ENCODE measurements at places on chromosomes 1 and 21.

GRCh38 chr21:17585875-17586450, 26.7 kb downstream of the BTG3 start:
- DNase-seq = peak; percentile 66

DNA sequence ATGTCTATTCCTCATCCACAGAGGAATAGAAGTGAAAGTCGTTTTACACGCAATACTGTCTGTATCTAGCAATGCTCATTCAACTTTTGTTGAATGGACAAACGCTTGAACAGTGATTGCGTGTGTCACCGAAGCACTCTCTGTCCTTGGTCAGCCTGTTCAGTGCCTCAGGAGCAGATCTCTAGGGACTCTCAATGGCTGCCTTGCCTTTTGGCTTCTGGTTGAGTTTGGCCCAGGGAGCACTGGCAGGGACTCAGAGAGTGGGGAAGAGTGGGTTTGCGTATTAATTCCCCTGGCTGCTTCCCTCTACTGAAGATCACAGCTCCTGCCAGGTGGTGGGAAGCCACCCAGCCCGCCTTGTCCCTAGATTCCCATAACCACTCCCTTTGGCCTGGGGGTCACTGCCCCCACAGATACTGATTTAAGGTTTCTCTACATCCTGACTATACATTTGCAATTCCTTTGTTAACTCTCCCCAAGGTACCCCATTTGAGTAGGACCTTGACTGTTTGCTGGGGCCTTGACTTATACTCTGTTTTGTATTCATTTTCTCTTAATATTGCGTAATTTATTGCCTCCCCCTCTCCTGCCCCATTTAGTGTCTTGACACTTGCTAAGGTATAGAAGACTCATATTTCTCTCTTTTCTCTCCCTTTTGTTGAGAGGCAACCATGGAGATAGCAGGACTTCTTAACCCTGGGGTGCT, 61.7 kb upstream of the USP24 start:
- DNase-seq = no peak

- no peak for DNase-seq
Measured at GRCh38 chr1:109932679-109933078, 22.0 kb downstream of the CSF1 start.

- DNase-seq = no peak
Measured at GRCh38 chr1:33784876-33785275, 79.0 kb upstream of the HMGB4 start.

- peak; percentile 23 for DNase-seq
Measured at GRCh38 chr1:45883658-45884057, 80.2 kb downstream of the MAST2 start.

DNA sequence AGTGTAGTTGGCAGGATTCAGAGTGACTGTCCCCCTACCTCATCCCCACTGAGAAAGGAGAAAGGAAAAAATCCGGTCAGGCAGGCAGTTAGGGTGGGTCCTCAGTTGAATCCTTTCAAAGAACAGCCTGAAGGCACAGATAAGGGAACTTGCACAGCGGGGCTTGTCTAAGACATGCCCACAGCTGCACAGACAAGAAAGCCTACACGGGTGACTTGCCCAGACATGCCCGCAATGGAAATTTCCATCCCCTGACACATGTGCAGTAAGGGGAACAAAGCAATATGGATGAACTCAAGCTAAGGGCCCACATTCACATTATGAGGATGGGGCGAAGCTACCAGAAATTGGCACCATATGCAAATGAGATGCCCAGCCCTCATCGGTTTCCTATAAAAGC, 82.5 kb downstream of the DESI2 start:
- no peak for DNase-seq

DNA sequence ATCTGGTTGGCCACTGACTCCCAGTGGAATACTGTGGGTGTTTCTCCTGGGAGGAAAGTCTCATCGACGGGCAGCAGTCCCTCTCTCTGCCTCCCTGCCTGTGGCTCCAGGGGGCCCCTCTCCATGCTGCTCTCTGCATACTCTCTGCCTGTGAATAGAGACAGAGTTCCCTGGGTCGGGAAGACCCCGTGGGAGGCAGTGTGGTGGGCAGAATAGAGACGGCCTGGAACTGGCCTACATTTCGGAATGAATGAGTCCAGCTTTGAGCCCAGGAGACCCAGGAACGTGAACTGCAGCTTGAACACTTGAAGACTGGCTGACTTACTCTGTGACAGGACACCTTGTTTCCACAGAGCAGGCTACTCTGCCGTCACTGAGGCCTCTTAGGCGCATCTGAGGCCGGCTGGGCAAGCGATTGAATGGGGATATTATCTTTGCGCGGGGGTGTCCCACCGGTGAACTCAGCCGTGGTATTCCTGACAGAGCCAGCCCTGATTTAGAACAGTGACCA, 64.0 kb downstream of the KIF21B start:
- DNase-seq = no peak

- no peak for DNase-seq
Measured at GRCh38 chr1:29675481-29676263, 439.4 kb downstream of the PTPRU start.

DNA sequence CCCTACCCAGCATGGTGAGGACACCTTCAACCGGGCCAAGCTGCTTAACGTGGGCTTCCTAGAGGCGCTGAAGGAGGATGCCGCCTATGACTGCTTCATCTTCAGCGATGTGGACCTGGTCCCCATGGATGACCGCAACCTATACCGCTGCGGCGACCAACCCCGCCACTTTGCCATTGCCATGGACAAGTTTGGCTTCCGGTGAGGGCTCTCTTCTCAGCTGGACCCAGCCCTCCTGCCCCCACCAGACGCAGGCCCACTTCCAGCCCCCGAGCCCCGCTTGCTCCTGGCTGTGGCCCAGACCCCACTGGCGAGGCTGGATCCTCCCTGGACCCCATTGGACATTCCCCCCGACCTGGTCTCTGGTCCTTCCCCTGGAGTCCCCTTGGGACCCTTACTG, 5.8 kb downstream of the B4GALT2 start:
- DNase-seq = no peak

- no peak for DNase-seq
Measured at GRCh38 chr1:151502859-151503780, 8.1 kb upstream of the CGN start.

- peak; percentile 7 for DNase-seq
Measured at GRCh38 chr1:232108598-232108997, 482.0 kb downstream of the DISC1 start.

DNA sequence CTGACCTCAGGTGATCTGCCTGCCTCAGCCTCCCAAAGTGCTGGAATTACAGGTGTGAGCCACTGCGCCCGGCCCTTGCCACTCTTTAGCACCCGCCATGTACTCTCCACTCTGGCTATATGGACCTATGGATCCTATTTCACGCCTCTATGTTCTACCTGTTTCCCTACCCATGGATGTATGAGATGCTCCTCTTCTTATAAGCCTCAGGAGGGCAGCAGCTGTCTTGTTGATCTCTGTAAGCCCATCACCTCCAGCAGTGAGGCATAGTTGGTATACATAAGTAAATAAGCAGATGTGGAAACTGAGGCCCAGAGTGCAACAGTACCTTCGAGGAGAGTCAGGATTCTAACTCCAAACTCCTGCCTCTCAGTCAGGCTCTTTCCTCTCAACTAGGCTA, 24.7 kb upstream of the ARTN start:
- DNase-seq = no peak

DNA sequence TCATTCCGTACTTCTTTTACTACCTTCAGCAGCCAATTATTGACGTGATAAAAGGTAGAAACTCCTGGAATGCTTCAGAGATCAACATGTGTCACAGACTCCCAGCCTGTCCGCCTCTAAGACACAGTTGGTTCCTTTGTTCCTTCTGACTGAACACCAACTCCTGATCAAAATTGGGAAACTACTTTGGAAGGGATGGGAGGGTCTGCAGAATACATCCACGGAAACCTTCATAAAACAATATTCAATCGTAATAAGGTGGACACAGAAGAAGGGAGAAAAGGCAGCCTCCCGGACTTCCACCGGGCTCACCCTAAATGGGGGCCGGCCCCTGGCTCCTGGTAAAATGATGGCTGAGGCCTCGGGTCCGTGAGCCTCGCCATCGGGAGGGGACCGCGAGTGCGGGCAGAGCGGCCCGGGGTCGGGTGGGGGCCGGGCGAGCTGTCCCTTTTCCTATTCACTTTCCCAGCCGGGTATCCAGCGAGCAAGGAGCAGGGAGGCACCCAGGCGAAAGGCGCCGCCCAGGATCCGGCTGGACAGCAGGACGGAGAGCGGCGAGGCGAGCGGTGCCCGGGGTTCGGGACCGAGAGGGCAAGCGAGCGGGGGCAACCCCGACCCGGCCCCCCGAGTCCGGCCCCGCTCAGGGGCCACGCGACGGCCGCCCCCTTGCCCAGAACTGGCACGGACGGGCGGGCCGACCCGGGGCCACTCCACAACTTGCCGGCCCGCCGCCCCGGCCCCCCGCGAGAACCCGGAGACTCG, 805 bp downstream of the NRIP1 start:
- DNase-seq = peak; percentile 33

- DNase-seq = no peak
Measured at GRCh38 chr1:228917755-228918154, 182.5 kb downstream of the RHOU start.

DNA sequence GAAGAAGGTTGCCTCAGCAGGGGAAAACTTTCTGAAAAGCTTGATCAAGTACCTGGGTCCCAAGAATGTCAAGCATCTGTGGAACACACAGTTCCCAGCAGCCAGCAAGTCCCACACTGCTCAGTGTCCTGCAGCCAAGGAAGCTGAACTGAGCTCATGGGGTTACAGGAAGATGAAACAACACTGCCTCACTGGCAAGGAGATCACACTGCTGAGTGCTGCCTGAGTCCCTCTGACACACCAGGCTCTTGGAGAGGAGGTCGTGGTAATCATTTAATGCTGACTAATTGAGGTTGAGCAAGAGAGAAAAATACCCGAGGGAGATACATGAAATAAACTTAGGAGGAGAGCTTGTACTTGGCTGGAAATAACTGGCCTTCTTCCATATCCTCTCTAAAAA, 75.2 kb downstream of the MPZL1 start:
- peak; percentile 98 for DNase-seq

GRCh38 chr1:223792046-223792445, 53.7 kb downstream of the TP53BP2 start:
- DNase-seq = no peak

- DNase-seq = no peak
Measured at GRCh38 chr1:168645721-168646120, 69.3 kb downstream of the XCL1 start.

GRCh38 chr1:67680486-67680885, 4.5 kb upstream of the GADD45A start:
- no peak for DNase-seq

DNA sequence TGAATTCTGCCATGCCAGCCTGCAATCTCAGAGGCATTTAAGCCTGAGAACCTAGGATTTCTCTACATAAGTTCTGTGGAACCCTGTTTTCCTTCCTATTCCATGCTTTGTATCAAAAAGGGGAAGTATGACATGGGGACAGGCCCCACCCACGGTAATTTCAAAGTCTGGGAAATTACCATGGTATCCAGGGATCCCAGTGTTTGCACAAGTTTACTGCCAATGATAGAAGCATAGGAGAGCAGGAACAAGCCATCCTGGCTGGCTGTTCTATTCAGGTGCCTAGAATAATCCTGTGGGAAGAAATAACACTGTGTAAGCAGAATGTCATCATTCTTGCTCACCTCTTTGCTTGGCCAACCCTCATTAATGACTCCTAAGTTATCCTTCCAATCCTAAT, 53.8 kb upstream of the ATP1B1 start:
- DNase-seq = no peak

DNA sequence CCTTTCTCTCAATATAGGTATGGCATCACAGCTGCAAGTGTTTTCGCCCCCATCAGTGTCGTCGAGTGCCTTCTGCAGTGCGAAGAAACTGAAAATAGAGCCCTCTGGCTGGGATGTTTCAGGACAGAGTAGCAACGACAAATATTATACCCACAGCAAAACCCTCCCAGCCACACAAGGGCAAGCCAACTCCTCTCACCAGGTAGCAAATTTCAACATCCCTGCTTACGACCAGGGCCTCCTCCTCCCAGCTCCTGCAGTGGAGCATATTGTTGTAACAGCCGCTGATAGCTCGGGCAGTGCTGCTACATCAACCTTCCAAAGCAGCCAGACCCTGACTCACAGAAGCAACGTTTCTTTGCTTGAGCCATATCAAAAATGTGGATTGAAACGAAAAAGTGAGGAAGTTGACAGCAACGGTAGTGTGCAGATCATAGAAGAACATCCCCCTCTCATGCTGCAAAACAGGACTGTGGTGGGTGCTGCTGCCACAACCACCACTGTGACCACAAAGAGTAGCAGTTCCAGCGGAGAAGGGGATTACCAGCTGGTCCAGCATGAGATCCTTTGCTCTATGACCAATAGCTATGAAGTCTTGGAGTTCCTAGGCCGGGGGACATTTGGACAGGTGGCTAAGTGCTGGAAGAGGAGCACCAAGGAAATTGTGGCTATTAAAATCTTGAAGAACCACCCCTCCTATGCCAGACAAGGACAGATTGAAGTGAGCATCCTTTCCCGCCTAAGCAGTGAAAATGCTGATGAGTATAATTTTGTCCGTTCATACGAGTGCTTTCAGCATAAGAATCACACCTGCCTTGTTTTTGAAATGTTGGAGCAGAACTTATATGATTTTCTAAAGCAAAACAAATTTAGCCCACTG, 11.5 kb downstream of the HIPK1 start:
- DNase-seq = no peak

Data from foreskin fibroblast (primary cell).